ENCODE measurements at places on chromosomes 5 and 9.

GRCh38 chr5:68739752-68740151 lies 354.1 kb upstream of the SLC30A5 start:
- DNase-seq, result no peak

DNA sequence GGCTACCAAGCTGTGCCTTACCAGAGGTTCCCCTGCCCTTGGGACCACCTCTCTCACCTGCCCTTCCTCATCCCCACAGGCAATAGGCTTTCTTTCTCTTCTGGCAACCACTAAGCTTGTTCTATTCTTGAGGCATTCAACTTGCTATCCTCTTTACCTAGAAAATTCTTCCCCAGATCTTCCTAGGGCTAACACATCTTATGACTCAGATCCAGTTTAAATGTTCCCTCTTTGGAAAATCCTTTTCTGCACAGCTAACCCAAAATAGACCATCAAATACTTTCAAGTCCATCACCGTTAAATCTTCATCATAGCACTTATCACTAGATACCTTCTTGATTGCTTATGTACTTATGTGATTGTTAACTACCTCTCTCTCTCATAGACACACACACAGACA lies 93.7 kb downstream of the ENC1 start:
- DNase-seq, result no peak

DNA sequence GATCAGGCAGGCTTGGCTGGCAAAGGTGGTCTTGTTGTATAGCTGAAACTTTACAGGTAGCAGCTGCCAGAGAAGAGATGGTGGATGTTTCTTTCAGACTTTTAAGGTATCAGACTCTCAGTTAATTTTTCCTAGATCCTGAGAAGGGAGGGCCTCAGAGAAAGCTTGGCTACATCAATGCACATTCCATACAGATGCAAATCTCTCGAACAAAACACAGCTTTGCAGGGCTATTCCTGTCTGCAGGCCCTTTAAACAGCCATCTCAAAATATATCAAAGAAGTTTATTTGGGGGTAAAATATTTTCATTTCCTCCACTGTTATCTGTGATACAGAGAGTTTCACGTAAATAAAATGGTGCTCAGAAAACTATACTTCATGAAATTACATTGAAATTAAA lies 1584.4 kb downstream of the EFNA5 start:
- no peak for DNase-seq

DNA sequence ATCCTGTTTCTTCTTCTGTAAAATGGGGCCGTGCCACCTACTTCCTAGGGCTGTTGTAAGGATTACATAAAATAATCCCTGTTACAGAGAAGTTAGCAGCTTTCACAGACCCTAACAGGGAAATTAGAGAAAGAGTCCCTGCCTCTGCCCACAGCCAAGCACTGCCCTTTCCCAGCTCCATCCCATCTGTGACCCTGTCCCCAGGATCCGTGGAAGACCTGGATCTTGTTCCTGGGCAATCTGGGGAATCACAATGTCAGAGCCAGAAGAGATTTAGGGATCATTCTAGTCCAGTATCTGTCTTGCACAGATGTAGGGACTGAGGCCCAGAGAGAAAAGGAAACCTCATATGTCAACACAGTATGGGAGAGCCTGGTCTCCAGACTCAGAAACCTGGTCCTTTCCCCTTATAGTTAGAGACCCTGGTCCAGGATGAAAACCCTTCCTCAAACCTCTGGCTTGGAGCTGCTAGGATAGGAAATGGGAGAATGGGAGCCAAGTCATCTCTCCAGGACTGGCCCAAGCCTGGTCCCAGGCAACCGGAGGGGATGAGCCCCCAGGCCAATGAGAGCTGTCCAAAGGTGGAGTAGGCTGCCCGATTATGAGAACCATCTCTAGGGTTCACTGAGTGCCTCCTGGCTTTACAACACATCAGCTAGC lies 12.5 kb downstream of the LHX6 start:
- DNase-seq, result no peak

DNA sequence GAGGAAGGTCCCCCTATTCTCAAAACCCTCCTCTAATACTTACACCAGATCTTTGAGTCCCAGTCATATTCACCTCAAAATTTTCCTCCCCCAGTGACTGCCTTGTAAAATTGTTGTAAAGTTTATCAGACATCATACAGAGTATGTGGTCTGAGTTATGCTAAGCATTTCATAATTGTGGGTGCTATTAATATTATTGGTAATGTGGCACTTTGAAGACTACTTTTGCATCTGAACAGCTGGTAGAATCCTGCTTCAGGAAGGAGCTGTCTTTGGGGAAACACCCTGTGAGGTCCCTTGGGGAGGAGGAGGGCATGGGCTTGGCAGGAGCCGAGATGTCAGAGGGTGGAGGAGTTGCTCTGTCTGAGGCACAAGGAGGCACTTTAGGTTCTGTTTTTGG lies 164.9 kb upstream of the ZNF618 start:
- DNase-seq, result no peak

GRCh38 chr5:145502906-145503305 lies 332.2 kb downstream of the PRELID2 start:
- no peak for DNase-seq

- no peak for DNase-seq
Observed at GRCh38 chr9:128097543-128098296, 29.7 kb downstream of the SLC25A25 start.

- DNase-seq, result no peak
Observed at GRCh38 chr5:172973127-172973916, 10.2 kb upstream of the ATP6V0E1 start.

GRCh38 chr9:131731237-131731636 lies 8.6 kb downstream of the RAPGEF1 start:
- DNase-seq, result no peak

DNA sequence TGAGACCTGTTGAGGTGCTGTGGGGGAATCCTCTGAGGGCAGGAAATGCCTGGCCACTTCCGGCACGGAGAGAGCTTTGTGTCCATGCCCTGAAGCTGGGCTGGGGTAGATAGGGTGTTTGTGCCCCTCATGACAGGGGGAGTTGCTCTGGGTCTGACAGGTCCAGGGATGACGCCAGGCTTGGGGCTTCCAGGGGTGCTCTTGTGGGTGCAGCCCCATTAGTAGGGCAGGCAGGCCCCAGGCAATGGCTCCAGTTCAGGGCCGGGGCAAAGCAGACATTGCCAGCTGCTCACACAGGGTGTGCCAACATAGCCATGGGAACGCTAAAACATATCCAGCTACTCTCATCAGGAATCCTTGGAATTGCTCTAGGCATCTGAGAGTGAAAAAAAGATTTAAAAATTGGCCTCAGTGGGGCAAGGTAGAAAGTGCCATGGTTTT lies 21.1 kb downstream of the PITX1 start:
- no peak for DNase-seq

DNA sequence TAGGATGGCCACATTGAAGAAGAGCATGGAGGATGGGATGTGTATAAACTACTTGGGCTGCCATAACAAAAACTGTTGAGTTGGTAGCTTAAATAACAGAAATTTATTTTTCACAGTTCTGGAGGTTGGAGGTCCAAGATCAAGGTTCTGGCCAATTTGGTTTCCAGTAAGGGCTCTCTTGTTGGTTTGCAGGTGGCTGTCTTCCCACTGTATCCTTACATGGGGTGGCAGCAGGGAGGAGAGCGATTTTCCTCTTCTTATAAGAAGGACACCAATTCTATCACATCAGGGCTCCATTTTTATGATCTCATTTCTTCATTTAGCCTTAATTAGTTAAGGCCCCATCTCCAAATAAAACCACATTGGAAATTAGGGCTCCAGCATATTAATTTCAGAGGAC lies 465.7 kb downstream of the GADD45G start:
- no peak for DNase-seq

- no peak for DNase-seq
Observed at GRCh38 chr5:62974623-62975022, 396.0 kb downstream of the LRRC70 start.

DNA sequence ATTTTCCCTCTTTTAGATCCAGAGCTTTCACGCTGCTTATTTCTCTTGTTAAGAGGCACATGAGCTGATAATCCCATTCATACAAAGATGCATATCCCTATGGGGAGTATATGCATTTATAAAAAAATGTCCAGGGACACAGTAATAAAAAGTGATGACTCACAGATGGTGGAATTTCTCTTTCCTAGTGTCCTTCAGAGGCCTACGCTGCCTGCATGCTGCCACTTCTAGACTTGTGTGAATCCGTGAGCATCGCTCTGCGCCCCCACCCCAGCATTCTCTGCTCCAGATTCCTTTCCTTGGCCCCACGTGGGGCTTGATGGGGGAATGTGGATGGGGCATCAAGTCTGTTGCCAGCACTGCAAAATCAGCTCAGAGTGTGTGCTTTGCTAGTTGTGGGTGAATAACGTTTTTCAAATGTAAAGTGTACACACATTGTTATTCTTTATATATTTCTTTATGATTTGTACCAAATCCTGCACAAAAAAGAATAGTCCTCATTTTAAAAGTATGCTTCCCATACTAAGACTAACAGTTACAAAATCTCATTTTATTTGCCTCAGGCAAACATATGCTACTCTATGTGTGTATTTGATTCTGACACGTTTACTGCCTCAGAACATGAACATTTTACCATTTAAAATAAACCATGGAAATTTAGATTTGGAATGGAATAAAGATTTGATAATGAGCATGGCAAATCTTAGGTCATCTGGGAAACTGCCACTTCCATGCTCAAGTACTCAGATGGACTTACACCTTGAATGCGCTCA lies 22.4 kb upstream of the RASGRF2 start:
- DNase-seq, result no peak

- no peak for DNase-seq
Observed at GRCh38 chr9:121259498-121259897, 8.5 kb upstream of the GSN start.

GRCh38 chr9:134968011-134968822 lies 50.5 kb upstream of the FCN1 start:
- DNase-seq, result no peak

DNA sequence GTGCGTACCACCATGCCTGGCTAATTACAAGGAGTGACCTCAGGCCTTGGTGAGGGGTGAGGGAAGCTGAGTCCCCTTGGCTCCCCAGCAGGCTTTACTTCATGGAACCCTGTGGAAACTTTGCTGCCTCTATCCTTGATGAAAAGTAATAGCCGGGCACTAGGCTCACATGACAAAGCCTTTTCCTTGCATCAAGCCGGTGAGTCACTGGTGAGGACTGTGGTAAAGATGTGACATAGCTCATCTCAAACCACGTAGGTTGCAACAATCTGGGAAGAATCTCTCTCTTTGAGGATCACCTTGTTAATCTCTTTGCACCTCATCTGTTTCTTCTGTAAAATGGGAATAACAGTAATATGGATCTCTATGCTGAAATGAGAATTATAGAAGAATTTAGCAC lies 116.3 kb upstream of the SLC25A48 start:
- DNase-seq, result no peak

DNA sequence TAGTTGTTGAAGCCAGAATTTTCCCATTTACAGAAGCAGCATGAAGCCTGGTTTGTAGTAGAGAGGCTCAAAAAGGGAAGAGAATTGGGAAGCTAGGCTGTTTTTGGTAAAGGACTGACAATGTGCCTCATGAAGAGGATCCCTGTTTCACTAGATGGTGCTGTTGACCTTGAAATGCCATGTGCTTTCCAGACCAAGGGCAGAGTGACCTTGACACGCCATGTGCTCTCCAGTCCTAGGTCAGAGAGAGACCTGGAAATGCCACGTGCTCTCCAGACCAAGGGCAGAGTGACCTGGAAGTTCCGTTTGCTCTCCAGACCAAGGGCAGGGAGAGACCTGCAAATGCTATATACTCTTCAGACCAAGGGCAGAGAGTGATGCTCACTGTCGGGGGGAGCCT lies 32.0 kb downstream of the UNC13B start:
- no peak for DNase-seq

- no peak for DNase-seq
Observed at GRCh38 chr5:175920231-175920811, 47.8 kb downstream of the THOC3 start.

- DNase-seq, result no peak
Observed at GRCh38 chr5:74596927-74597326, 43.6 kb downstream of the ENC1 start.

DNA sequence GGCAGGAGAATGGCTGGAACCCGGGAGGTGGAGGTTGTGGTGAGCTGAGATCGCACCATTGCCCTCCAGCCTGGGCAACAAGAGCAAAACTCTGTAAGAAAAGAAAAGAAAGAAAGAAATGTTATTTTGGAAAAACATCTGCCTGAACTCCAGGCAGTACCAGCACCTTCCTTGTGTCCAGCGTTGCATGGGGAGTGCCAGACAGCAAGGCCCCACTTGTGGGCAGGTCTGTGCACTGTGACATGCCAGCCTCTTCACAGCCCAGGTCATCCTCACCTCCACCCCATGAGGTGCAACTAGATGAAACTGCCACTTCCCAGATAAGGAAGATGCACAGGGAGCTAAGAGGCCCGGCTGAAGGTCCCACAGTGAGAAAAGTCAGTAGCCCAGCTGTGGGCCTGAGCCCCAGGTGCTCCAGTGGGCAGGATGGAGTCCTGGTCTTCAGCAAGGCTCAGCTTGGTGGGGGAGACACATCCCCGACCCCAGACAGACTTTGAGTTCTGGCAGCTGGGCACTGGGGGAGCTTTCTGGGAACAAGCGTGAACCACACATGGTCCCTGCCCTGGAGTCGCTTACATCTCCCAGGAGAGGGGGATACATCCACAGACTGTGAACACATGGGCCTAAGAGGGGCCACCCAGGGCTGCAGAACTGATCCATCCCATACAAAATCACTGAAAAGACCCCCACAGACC lies 146.9 kb upstream of the IER5L start:
- DNase-seq, result no peak

DNA sequence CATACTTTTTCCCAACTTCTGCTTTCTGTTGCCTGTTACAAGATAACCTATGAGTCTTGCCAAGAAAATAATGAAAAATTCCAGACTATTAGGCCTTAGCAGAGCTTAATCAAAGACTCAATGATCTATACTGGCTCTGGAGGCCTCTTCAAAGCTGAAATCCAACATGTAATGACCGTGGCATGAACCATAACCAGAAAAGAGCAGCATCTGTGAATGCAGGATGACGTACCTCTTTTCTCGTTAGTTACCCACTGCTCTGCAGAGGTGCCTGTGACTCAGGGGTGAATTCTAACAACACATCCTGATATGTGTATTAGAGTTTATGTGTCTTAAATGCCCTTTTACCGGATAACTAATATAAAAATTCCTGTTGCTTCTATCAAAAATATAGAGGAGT lies 645.4 kb downstream of the PRELID2 start:
- DNase-seq, result no peak

- DNase-seq, result no peak
Observed at GRCh38 chr5:55657443-55657842, 54.7 kb downstream of the SLC38A9 start.

DNA sequence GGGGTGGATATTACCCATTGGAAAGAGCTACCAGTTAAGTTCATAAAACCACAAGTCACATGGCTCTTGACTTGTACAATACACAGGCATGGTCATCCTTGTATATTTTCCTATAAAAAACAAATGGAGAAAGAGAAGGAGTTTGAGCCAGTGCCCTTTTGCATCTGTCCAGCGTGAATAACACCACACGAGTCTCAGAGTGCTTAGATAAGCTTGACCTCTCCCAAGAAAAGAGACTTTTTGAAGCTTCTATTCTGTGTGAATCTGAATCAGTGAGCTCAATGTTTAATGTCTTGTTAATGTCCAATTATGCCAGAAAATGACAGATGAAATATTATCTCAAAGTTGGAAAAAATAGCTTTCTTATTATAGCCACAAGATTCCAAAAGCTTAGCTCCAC lies 30.9 kb upstream of the LPAR1 start:
- DNase-seq, result no peak
